Activated naive CD4-positive, alpha-beta T cell treated with Interleukin-2 at 50 U/mL for 16 hours (primary cell): ENCODE measurements at places on chromosomes 13 and 19.

- no peak for DNase-seq
Observed at GRCh38 chr13:71583581-71583980, 283.4 kb downstream of the DACH1 start.

GRCh38 chr13:48901781-48902180, 73.9 kb upstream of the FNDC3A start:
- DNase-seq, result no peak

DNA sequence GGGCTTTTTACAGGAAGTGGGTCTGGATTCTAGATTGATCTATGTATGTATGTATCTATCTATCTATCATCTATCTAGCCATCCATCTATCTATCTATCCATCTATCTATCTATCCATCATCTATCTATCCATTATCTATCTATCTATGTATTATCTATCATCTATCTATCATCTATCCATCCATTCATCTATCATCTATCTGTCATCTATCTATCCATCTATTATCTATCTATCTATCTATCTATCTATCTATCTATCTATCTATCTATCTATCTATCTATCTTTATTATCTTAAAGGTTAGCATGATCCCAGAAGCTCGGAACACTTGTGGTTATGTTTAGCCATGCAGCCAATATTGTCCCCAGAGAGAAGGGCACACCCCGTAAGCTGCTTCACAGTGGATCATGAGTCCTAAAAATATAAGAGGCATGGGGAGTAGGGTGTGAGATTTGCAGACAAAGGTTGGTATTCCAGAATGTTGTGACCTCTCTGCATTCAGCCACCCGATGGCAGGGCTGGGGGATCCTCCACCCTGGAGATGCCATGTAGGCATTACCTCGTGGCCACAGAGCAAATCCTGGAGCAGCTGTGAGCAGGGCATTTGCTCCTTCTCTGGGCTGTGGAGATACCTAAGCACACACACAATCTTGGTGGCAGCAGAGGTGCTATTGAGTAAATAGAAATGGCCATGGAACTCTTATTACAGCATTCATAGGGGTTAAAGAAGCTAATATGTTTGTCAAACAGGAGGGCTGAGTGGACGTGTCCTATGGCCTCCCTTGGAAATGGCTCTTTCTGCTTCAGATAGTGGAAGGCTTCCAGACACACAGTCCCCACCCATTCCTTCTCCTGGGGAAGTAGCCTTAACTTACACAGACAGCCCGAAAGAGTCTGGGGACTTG, 310.0 kb upstream of the TSHZ3 start:
- no peak for DNase-seq

GRCh38 chr19:28607066-28607583, 605.8 kb downstream of the UQCRFS1 start:
- no peak for DNase-seq

- no peak for DNase-seq
Observed at GRCh38 chr19:1288833-1289685, 3.4 kb downstream of the EFNA2 start.

GRCh38 chr19:17829855-17830566, 8.7 kb upstream of the INSL3 start:
- no peak for DNase-seq
